ENCODE measurements at places on chromosomes 4 and X. TPM values are rescaled to one million over a fixed set of nuclear protein-coding genes. Genes with fewer than 3 reads are reported as not detected.

DNA sequence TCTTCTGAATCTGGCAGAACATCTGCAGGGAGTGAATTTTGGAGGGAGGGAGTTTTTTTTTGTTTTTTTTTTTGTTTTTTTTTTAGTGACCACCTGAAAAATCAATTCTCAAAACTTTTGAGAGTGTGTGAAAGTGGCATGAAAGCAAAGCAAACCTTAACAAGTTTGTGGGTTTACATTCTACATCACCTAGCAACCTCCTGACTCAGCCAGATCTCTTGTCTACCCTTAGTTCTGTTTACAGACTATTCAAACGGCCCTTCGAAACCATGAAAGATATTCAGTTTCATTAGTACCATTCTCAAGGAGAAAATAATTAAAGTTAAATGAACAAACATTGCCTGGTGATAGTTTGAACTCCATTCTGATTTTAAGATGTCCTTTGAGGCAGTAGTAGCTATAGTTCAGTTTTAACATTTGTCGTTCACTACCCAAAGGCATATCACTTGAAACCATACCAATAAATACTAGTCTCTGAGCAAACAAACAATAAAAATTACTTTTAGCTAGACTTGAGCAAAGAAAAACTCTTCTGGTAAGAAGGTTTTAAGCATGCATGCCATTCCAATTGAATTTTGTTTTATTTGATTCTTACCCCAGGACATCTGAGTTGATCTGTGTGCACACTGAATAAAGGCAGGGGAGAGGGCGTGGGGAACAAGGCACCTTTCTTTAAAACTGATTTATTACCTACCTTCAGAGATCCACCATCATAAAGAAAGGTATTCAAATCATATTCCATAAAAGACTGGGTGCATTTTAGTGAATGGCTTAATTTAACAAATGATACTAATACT lies 137.7 kb downstream of the ARX start:
- no peak for DNase-seq
- H3K27ac ChIP-seq = no peak overlapping the region
- no peaks in the 10 kb centered on the region for H3K36me3 ChIP-seq
- no peaks in the 10 kb centered on the region for H3K4me1 ChIP-seq

DNA sequence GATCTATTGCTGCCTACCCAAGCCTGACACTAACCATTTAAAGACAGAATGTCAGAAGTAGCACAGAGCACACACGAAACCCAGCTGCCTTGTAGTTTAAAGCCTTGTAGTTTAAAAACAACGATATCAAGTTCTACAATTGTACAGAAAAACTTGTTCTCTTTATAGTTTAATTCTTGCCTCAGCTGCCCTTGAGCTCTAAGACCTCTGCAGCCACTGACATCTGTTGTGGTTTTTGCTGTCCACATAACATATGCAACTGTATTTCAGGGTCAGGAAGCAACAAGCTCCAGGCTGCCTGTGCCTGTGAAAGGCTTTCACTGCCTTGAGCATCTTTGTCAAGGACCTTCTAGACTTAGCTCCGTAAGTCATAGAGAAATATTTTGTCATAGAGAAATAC lies 227.2 kb downstream of the SPCS3 start:
- DNase-seq = no peak
- no peaks in the 10 kb centered on the region for H3K36me3 ChIP-seq
- H3K4me3 ChIP-seq = no peak overlapping the region
- no peaks in the 10 kb centered on the region for H3K27me3 ChIP-seq
- no peaks in the 10 kb centered on the region for H3K4me1 ChIP-seq
- no peak overlapping the region for H3K27ac ChIP-seq

DNA sequence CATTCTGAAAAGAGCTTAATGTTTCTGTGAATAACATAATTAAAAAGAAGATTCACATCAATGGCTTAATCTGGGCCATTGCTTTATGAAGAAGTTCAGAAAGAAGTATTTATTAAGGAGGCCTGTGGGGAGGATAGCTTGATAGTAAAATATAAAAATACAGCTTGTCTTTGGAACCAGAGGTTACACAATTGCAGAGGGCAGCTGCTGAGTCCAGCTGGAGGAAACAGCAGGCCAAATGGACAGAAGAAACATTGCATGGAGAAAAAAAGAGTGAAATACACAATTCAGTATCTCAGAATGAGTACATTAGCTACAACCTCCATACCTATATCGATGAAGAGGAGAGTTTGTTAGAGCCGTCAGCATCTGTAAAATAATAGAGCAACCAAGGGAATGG lies 148.0 kb upstream of the NPY2R start:
- no peaks in the 10 kb centered on the region for H3K27me3 ChIP-seq
- H3K4me3 ChIP-seq = no peak overlapping the region
- DNase-seq = no peak
- H3K36me3 ChIP-seq = no peaks in the 10 kb centered on the region

Gene KDR
- 6.4 TPM for total RNA-seq

Gene GCNA
- total RNA-seq = 0.35 TPM

All from esophagus squamous epithelium (tissue), 5 donors.